ENCODE measurements at places on chromosomes 3 and 15.

GRCh38 chr3:69876073-69876472 is 123.5 kb upstream of the SAMMSON start:
- no peak for DNase-seq

GRCh38 chr3:154664714-154665113 is 234.7 kb upstream of the GPR149 start:
- no peak for DNase-seq

GRCh38 chr3:149366941-149367840 is 10.3 kb downstream of the TM4SF1 start:
- DNase-seq, result no peak

GRCh38 chr3:57796261-57796660 is 40.2 kb downstream of the SLMAP start:
- DNase-seq, result no peak

- DNase-seq, result no peak
These were observed 15.7 kb upstream of the PPARG start for GRCh38 chr3:12273045-12273695.

DNA sequence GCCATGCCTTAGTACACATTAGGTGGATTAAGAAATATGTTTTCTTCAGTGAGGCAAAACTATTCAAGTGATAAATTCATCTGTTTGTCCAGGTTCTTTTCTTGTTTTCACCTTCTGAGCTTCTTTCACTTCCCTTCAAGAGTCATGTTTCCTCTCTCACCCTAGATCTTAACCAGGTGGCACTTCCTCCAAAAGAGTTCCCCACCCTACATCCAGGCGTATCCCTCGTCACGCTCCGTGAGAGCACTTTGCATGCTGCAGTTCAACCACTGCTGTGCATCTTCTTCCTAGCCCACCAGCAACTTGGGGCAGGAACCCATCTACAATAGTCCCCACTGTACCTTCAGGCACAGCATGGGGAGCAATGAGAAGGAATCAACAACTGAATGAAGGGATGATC is 28.9 kb downstream of the OSBPL10 start:
- no peak for DNase-seq

DNA sequence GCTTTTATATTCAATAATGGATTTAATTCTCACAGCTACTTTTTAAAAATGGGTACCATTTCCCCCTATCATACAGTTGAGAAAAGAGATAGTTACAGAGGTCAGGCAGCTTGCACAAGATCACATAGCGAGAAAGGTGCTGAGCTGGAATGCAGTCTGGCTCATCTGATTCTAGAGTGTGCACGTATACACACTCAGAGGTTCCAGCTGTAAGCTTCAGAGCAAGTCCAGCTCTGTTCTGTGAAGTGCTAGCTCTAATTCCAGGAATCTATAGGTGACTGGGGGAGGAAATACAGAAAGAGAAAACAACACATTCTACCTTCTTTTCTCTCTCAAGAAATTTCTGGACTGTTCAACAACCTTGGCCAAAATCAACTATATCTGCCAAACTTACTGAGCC is 318.7 kb downstream of the FOXP1 start:
- DNase-seq, result no peak

- DNase-seq, result no peak
These were observed 62.1 kb downstream of the PLXNA1 start for GRCh38 chr3:127044996-127045395.

DNA sequence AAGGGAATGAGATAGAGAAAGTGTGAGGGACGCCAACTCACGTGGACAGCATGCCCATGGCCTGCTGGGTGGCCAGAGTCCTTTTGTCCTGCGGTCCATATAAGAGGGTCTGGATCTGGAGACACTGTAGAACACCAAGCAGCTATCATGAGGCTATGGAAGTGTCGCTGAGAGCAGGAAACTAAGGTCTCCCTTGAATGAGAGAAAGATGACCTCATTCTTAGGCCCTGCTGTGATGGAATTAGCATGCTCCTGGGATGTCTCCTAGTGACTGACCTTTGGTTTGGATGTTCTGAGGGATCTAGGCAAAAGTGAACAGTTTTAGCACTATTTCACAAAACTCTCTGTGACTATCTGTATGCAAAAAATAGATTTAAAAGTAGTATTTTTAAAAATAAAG is 34.4 kb downstream of the SYNM start:
- DNase-seq, result no peak

GRCh38 chr3:197348014-197348413 is 49.6 kb upstream of the DLG1 start:
- no peak for DNase-seq

DNA sequence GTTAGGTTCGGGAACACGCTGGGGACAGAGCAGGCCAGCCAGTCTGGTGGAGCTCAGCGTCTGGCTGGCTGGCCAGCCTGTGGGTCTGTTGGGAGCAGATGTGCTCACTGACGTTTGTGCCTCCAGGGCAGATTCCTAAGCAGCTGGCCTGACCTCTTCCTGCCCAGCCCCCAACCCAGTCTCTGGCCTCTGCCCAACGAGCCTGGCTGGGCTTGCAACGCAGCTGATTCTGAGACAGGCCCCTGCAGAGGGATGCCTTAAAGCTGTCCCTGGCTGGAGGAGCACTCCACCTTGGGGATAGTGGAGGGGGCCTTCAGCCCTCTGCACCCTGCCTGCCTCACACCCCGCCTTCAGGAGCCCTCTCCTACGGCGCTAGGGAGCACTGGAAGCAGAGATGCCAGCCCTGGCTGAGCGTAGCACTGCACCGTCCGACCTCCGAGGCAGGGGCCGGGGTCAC is 46.0 kb downstream of the KLF13 start:
- DNase-seq, result no peak

DNA sequence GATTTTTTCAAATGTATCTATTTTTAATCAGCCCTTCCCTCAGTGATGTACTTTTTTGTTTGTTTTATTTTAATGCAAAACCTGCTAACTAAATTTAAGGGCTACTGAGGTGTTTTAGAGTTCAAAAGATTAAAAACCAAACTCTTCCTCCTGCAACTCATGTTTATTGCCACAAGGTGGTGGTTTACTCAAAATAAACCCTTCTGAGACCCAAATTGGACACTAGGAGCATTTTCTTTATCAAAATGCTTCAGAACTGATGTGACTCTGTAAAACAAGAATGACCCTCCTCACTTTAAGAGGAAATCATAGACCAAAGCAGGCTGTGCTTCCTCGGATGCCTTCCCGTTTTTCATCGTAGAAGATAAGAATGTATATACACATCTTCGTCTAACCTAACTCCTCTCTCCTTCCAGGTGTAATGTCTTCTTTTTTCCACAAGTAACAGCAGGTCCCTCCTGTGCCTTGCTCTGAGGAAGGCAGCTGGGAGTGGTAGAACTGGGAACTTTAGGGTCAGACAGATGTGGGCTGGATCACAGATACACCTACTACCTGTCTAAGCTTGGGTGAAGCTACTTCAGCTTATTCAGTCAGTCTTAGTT is 2.9 kb upstream of the NME9 start:
- no peak for DNase-seq

DNA sequence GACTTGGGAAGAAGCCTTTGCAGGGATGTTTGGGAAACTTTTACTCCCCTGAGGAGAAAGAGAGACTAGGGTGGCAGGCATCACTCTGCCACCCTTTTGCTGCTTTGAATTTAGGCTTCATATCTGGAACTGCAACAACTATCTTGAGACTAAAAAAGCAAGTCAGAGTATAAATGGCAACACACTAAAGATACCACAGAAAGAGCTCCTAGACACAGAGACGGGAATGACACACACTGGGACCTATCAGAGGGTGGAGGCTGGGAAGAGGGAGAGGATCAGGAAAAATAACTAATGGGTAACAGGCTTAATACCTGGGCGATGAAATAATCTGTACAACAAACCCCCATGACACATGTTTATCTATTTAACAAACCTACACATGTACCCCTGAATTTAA is 237.8 kb downstream of the FGF12 start:
- DNase-seq, result no peak

DNA sequence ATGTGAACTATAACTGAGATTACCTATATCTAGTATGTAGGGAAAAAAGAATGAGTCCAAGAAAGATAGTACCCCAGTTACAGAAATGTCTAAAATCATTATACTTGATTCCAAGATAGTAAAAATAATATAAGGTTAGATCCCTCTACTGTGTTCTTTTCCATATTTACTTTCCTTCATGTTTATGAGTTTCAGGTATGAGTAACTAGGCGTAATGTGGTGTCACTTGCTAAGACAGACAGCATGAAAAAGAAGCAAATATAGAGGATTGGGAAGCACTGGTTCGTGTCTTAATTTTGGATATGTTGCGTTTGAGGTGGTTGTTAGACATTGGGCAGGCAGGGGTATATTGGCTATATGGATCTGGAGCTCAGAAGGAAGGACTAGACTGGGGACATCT is 168.1 kb upstream of the PFN2 start:
- no peak for DNase-seq

DNA sequence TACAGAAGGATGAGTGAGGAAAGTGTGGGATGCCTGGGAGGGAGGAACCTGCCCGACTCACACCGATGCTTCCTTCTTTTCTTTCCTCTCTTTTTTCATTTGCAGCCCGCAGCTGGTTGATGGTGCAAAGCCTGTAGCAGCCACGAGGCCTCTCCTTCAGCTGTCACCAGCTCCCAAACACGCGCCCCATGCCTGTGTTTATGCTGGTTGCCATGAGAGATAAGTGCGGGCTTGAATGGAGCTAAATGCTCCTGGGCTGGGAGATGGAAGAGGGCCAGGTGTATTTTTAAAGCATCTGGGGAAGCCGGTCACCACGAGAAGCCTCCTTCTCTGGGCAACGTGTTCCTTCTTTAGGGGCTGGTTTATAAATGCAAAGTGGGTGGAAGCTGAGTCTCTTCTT is 9.3 kb downstream of the COLQ start:
- no peak for DNase-seq

Measured in activated CD8-positive, alpha-beta memory T cell treated with anti-CD3 and anti-CD28 coated beads for 1 hour (primary cell).